AG04449 (cell line): ENCODE measurements at places on chromosomes 1 and 21.

DNA sequence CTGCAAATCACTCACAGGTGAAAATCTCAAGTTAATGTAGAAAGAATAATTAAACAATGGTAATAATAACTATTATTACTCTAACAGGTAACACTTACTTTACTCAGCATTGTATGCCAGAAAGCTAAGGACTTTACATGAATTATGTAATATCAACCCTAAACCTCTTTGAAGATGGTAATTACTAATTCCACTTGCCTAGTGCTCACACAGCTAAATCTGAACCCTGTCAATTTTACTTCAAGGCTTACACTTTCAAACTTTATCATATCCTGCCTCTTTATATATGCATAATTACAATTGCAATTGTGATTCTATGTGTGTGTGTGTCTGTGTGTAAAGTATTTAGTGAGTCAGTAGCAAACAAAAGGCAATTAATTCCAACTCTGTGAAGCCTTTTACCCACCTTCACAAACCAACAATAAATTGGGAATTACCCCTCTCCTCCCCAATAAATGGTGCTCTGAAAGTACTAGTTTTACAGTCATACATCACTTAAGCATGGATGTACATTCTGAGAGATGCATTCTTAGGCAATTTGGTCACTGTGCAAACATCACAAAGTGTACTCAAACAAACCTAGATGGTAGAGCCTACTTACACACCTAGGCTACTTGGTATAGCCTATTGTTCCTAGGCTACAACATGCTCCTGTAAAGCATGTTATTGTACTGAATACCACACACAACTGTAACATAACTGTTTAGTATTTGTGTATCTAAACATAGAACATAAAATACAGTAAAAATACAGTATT, 5.9 kb downstream of the ZNF644 start:
- no peak for DNase-seq

DNA sequence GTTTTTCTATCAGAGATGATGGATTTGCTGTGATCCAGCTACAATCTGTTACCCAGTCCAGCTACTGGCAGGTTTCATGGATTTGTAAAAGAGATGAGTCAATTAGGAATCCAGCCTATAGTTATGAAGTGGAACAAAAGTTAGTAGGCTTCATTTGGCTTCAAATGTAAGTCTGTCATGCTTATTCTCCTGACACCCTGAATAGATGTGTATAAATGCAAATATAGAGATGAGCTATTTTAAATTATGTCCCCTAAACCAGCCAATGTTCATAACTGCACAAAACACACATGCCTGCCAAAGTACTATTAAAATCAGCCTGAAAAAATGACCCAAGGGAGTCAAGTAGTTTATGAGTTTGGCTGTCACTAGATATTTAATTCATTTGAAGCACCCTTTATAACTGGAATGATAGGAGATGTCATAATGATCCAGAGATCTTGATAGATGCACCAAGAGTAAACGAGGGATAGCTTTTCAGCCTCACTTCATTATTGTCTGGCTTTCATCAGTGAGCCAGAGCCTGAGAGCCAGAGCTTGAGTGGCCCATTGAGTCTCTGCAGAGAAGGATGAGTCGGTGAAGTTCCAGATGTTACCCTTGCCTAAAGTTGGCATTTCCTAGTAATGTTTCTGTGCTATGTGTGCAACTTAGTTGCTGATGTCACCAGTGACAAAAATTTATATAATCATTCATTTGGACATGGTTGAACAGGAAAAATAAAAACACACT, 11.8 kb upstream of the NTMT2 start:
- no peak for DNase-seq

DNA sequence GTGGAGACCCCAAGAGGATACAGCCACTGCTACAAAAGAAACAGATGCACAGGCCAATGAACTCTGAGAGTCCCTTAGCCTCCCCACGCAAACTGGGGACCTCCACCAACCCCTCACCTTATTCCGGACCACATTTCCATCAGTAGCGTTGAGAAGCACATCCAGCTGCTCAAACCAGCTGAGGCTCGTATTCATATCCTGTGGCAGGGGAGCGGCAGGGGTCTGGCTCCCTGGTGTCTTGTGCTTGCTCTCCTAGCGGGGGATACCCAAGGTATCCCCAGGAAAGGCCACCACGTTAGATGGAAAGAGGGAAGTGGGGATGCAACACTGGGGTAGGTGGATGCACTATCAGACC, 481 bp downstream of the CCDC163 start:
- no peak for DNase-seq

GRCh38 chr1:246592695-246593094, 26.4 kb downstream of the CNST start:
- peak; percentile 91 for DNase-seq

DNA sequence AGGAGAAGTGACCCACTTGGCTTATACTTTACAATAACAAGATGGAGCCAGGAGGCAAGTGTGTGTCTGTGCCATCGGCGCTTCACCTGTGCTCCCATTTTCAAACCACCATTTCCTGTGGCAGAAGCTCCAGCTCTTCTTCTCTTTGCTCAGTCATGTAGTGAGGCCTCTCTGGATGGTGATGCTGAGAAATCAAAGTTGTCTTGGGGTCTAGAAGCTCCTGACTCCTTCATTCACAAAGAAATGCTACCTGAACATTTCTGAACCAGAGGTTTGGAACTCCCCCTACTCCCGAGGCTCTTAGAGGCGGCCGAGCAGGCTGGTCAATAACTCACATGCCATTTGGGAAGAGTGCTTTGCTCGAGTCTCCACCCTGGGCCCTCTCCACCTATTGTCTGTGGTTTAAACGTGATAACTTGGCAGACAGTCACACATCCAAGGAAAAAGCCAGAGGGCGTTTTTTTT, 18.0 kb downstream of the SLAMF1 start:
- DNase-seq, result no peak

- DNase-seq, result no peak
Observed at GRCh38 chr1:70171512-70171911, 33.9 kb downstream of the LRRC40 start.

DNA sequence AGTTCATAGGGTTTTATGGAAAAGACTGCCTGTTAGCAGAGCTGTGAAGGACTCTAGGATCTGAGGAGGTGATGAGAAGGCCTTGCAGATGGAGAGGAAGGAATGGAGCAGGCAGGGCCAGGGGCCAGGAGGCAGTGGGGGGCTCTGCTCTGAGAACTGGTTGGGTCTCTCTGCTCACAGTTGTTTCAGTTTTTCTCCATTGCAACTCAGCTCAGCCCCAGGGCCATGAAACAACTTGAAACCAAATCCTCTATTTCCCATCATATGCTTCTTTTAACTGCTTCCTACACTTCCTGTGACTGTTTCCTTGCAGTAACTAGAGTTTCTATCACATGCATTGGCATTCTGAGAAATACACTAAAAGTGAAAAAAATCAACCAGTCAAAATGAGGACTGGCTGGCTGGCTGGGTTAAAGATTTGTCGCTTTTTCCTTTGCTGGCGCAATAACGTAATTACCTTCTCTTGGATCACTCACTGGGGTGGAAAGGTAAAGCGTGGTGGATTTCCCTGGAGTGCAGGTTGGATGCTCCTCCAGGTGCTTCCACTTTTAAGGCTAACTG, 172.0 kb downstream of the CDC7 start:
- DNase-seq, result no peak

DNA sequence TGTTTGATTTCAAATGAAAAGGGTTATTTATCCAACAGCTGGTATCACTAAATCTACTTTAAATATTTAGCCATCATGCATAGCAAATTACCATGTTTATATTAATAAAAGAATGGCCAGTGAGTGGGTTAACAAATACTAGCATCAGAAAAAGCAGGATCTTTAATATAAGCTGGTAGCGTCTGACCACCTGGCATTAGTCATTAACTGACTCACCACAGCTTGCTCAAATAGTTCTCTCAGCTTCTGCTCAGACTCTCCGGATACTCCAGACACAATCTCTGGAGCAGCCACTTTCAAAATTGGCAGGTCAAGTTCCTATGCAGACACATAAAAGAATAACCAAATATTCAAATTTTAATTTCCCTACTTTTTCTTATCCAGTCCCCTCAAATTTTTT, 29.6 kb downstream of the NVL start:
- peak; percentile 47 for DNase-seq

DNA sequence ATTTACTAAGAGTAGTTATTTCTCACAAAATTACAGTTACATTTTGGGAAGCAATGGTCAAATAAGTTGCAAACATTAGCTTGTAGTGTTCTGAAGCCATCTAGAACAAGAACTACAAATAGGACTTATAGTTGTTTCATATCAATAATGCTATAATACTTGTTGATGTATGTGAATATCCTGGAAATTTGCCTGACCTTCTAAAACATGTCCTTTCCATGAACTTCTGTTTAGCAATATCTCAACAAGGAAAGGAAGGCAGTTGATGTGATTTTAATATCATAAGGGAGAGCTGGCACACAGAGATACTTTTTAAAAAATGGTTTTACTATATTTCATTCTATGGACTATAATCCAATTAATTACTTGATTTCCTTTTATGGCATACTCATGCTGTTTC, 47.1 kb upstream of the SAMSN1 start:
- DNase-seq, result no peak

- no peak for DNase-seq
Observed at GRCh38 chr1:109184687-109185086, 29.0 kb upstream of the SARS1 start.

- peak; percentile 19 for DNase-seq
Observed at GRCh38 chr21:29730281-29730680, 209.5 kb downstream of the GRIK1 start.

- DNase-seq, result no peak
Observed at GRCh38 chr21:44010429-44010828, 1.7 kb upstream of the TRAPPC10 start.

DNA sequence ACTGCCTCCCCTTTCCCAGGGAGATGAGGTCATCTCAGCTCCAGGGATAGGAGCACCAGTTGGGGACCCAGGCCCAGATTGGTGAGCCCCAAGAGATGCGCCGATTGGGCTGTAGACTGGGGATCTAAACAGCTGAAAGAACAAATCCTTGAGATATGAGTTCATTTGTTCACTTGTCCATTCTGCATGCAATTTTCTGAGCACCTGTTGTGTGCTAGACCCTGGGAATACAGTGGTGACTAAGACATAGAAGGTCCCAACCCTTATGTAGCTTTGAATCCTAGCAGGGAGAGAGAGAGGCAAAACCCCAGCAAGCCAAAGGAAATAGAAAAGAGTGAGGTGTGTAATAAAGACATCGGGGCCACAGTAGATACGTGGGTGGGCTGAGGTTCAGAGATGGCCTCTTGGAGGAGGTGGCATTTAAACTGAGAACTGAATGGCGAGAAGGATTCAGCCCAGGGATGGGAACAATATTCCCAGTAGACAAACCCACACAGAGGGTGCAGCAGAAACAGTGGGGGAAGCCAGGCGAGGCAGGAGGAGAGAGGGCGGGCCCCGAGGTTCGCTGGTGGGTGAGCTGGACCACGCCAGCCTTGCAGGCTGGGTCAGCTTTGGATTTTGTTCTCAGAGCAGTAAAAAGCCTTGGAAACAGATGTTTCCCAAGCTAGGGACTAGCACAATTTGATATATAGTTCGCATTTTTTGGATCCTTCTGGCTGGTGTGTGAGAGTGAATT, 105.6 kb upstream of the ACTL8 start:
- no peak for DNase-seq

DNA sequence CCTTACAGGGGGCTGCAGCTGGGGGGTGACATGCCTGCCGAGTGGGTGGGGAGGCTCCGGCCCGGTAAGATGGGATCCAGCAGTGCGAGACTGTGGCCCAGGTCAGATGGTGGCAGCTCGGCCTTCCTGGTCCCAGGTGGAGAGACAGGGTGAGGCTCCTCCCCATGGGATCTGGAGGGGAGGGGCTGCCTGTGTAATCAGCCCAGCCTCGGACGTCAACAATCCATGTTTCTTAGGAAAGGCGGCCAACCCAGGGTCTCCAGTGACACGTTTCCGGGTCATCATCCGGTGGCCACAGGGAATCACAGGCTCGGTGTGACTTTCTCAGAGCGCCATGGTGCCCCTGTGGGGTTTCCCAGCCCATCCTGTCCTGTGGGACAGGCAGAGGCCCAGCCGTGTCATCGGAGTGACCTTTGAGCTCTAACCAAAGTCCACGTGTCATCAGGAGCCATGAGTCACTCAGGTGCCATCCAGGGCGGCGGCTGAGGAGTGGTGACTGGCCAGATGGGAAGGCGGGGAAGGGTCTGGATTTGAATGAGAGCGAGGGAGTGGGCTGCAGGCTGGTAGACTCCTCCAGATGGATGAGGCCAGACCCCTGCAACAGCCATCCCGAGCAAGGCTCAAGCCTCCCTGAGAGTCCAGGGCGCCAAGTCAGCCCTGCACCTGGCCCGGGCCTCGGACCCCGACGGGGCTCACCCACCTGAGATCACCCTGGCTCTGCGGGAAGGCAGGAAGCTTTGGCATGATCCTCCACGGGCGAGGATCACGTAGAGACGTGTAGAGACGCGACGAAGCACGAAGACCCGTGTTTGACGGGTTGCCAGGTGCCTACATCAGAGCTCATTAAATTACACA, 6.6 kb upstream of the HES4 start:
- no peak for DNase-seq

DNA sequence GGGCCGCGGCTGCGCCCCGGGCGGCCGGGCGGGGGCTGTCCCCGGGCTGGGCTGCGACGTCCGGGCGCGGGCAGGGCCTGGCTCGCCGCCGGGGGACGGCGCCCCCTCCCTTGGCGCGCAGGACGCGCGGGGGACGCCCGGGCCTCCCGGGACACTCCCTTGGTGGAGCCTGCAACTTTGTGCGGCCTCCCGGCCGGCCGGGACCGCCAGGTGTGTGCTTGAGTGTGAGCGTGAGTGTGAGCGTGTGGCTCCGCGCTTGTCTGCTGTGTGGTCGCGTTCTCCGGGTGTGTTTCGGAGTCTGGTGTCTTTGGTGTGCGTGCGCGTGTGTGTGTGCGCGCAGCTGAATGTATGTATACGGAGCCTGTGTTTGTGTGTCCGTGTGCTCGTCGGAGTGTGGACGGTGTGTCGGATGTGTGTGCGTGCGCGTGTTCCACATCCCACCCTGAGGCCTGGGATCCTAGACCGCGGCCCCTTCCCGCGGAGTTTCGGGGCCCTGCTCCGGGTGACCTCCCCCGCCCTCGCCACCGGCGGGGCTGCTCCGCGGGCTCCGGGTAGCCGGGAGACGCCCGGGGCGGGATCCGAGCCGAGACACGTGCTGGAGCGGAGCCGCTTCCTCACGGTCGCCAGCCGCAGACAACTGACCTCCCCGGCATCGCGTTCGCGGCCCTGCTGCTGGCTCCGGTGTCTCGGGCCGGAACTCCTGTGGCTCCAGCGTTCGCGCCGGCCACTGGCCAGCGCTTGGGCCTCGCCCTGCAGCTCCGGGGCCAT, 1.7 kb downstream of the PTPRU start:
- no peak for DNase-seq

DNA sequence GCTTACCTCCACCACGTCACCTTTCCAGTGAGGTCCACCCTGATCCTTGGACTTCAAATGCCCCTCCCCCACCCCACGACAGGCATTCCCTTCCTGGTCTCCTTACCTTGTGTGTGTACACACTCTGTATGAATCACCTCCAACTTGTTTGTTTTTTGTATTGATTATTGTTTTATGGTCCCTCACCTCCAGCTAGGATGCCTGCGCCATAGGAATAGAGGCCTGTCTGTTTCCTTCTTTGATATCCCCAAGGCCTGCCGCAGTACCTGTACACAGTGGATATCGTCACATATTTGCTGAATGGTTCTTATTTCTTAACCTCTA, 219.6 kb upstream of the POU3F1 start:
- DNase-seq, result no peak
